CD4-positive, alpha-beta T cell treated with Interleukin-10 for 1 hour (primary cell): ENCODE measurements at places on chromosomes 13 and 19.

- DNase-seq = no peak
Measured at GRCh38 chr13:22496803-22497508, 683.8 kb upstream of the SGCG start.

DNA sequence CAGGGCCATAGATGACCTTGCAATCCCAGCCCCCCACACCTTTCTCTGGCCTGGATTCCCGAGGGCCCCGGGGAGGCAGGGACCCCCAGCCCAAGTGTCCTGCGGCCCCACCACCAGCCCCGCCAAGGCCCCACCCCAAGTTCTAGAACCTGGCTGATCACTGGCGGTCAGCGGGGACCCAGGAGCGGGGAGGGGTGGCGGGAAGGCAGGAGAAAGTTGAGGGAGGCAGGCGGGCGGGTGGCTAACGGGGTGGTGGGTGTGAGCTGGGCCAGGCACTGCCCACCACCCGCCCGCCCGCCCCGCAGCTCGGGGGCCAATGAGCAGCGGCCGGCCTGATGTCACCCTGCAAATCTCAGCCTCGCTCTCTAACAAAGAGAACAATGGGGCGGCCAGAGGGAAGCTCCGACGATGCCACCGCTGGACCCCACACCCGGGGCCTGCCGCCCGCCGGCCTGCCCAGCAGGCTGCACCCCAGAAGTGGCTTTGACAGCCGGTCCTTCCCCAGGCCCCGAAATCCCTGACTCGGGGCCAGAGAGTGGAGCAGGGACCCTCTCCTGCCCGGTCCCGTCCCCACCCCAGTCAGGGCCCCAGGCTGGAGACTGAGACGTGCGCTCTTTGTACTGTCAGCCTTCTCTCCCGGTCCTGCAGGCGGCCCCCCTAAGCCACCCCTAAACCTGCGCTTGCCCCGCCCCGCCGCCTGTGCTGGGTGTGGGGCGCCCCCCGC lies 1.6 kb downstream of the MEX3D start:
- no peak for DNase-seq

GRCh38 chr19:50792272-50793250 lies 2.3 kb downstream of the ACP4 start:
- DNase-seq = no peak

DNA sequence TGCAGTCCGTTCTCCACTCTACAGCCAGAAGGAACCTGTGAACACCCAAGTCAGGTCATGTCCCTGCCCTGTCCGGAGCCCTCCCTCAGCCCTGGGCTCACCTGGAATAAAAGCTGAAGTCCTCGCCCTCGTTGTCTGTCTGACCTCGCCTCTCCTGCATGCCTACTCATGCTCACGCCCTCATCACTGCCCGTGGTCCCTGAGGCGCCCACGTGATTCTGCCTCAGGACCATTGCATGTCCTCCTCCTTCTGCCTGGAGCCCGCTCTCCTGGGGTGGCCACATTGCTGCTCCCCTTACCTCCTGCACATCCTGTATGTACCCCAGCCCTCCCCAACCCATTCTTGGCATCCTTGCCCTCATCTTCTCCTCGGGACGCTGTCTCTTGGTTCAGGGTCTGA lies 42.2 kb downstream of the BICRA start:
- no peak for DNase-seq

DNA sequence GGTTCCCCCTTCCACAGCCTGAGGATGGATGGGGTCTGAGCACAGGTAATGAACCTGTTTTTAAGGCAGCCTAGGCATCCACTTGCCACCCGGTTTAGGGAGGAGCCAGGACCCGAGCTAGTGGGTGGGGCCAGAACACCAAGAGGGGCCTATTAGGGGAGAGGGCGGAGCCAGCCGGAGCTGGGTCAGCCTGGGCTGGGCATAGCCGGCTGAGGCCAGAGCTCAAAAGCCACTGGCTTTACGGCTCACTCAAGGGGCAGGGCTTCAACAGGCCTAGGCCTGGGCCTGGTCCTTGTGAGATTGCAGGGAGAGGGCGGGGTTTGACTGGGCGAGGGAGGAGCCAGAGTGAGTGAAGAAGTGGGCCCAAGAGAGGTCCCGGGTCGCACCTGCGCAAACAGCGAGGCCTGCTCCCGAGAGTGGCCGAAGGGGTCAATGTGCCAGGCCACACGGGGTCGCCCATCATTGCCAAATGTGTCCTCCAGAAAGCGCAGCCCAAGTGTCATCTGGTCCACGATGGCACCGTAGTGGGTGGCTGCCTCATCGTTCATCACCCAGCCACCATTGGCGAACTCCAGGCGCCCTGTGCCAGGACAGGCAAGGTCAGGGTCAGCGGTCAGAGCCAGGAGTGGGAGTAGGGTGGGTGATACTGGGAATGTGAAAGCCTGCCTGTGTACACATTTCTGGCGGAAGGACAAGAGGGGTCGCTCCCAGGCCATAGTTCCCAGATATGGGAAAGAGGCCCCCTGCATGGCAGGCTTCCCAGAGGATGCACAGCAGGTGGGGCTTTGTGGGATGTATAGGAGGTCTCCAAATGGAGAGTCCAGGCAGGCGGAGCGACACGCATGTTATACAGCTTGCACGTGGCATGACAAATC lies 1.9 kb downstream of the MAN2B1 start:
- DNase-seq = no peak

GRCh38 chr13:113074401-113074800 lies 31.2 kb upstream of the F7 start:
- DNase-seq = no peak

DNA sequence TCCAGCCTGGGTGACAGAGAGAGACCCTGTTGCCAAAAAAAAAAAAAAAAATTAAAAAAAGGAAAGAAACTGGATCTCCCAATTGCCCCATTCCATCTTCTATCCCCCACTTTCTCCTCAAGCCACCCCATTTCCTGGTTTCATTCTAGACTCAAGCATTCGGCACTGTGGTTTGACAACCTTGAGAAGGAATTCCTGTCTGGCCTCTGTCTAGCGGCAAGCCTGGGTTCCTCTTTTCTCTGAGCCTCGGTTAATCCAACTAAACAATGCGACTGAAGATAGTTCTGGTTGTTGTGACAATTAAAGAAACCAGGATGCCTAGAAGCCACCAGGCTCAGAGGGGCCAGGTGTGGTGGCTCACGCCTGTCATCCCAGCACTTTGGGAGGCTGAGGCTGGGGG lies 3.3 kb upstream of the C3 start:
- DNase-seq = no peak

DNA sequence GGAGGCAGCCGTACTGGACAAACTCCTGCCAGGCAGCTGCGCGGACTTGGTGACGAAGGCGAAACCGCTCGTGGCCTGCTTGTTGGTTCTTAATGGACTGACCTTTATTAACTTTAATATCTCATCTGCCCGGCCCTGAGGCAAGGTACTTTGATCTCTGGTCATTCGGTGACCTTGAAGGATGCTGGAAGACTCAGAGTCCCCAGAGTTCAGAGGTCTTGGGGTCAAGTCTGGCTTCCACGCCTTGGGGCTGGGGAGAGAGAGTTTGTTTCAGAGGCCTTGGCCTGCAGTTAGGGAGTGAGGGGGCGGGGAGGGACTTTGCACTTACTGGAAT lies 9.6 kb upstream of the EMC10 start:
- no peak for DNase-seq

DNA sequence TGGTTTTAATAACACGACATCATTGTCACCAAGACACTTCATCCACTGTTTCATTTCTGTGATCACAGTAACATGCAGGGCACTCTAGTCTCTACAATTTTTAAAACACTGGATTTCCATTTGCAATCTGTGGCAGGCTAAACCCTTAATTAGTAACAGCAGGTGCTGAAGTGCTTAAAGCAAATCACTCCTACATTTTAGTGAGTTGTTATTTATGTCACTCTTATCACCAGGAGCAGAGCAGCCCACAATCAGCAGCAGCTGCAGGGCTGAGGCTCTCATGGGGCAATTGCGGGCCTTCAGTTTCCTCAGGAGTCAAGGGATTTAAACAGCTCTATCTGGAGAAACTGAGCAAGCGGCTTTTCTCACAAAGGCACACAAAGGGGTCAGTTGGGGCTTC lies 1.6 kb downstream of the SOHLH2 start:
- DNase-seq = no peak

DNA sequence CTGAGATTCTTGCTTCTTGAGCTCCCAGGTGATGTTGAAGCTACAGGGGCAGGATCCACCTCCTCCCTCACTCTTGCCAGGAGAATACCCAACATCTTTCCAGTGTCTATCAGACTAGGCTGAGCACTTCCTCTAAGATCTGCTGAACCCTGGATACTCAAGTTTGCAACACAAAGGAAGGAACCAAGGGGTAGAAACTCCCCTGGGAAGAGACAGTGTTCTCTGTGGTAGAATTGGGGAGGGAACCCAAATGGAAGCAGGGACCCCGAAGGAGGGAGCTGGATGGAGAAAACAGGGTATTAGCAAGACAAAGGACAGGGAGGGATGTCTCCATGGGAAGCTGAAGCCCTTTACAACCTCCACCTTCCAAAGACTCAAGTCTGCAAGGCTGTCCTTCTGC lies 117.6 kb downstream of the DNAJC15 start:
- DNase-seq = no peak

DNA sequence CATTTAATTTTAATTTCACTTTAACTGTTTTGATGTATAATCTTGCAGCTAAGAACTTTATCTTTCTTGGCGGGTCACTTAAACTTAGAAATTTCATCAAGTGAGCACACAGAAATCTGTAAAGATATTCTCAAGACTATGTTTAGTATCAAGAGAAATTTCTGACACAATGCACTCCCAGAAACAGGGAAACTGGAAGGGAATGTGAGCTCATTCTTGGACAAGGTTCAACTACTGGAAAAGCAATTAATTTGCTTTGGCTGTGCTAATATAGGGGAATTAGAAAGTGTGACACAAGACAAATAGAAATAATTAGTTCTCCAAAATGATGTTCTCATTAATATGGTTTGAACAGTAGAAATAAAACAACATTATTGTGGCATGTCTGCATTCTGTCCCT lies 402.3 kb downstream of the DACH1 start:
- DNase-seq = no peak

DNA sequence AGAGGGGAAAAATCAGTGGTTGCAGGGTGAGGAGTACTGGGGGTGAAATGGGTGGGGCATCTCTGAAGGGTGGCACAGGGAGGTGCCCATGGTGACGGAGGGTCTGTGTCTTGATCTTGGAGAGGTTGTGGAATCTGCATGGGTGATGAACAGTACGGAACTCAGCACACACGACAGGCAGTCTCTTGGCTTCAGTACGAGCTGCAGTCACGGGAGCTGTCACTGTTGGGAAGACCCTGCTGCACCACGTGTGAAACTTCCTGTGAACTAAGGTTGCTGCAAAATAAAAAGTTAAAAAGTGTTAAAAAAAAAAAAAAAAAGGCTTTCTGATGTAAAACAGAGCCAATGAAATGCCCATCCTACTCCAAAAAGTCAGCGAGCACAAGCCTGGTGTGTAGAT lies 34.3 kb downstream of the TEX29 start:
- no peak for DNase-seq

GRCh38 chr19:29714953-29715700 lies at the start of gene C19orf12:
Gene C19orf12, minus strand, starts transcription at chr19:29715261. Its CDS starts 6,848 bp downstream, at chr19:29708413.
- DNase-seq = peak; percentile 63

- DNase-seq = no peak
Measured at GRCh38 chr19:1146412-1146699, 27.7 kb downstream of the SBNO2 start.

DNA sequence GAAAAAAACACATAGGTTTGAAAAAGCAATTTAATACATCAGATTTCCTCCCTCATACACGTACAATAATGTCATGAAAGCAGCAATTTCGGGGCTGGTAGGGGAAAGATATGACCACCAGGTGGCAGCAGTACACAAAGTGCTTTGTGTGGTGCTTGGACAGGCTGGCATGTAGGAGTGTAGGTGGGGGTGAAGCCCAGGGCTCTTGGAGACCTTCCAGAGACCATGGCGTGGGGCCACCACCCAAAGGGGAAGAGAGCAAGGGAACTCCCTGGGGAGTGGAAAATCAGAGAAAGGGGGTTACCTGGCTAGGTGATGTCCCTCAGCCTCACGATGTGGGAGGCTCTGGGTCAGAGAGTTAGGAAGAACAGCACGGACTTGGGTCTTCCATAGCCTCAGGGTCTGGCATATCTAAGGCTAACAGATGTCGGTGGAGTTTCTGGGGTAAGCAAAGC lies 11.8 kb upstream of the CCNA1 start:
- peak; percentile 60 for DNase-seq
